ENCODE measurements at places on chromosomes 7 and 10.

DNA sequence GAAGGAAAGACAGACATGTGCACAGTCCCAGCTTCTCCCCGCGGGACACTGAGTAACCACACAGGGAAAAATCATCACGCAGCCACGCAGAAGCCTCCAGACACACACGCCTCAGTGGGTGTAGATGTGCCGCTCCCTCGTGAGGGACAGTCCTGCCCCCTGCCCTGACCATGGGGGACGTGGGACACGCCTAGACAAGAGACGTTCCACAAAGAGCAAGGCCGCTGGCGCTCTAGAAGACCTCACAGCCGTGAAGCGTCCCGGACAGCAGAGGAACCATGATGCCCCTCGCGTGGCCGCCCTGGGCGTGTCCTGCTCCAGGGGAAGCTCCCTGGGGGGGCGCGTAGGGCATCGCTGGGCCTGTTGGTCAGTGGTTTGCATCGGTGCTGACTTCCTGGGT is 210.8 kb downstream of the DNAJB6 start:
- DNase-seq = no peak

DNA sequence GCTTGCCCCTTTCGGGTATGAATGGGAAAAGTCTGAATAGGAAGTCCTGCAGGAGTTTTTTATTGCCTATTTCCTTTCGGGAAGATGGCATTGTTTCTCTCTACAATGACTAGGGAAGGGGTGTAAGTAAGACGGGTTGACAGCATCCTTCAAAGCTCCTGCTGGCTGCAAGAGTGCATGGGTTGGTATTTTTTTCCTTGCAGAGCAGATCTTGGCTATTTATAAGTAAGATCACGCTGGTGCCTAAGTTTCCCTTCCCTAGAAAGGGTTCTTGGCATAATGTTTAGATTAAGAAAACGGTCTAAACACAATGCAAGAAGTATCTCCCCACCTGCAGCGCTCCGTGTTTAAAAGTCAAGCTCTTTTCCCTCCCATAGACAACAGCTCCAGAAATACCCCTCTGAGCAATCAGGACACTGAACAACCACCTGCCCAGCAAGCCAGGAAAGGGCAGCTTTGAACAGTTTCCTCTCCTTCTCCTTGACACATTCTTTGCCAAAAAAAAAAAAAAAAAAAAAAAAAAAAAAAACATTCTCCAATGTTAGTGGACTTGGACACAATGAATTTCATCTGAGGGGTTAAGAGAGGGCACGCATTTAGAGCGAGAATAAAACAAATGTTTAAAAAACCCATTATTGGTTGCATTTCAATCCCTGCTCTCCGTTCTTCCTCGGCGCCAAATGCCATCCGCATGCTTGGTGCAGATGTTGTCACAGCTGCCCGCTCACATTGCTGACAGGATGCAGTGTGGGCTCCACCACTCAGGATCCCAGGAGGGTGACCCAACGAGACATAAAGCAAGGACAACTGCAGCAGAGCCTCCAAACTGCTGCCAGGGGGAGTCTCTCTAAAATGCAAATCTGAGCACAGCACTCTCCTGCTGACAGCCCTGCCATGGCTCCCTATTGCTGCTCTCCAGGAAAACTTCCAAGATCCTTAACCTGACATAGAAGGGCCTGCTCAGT is 427.4 kb upstream of the MGMT start:
- no peak for DNase-seq

- no peak for DNase-seq
These were observed 43.3 kb upstream of the SLC26A3 start for GRCh38 chr7:107846324-107846723.

DNA sequence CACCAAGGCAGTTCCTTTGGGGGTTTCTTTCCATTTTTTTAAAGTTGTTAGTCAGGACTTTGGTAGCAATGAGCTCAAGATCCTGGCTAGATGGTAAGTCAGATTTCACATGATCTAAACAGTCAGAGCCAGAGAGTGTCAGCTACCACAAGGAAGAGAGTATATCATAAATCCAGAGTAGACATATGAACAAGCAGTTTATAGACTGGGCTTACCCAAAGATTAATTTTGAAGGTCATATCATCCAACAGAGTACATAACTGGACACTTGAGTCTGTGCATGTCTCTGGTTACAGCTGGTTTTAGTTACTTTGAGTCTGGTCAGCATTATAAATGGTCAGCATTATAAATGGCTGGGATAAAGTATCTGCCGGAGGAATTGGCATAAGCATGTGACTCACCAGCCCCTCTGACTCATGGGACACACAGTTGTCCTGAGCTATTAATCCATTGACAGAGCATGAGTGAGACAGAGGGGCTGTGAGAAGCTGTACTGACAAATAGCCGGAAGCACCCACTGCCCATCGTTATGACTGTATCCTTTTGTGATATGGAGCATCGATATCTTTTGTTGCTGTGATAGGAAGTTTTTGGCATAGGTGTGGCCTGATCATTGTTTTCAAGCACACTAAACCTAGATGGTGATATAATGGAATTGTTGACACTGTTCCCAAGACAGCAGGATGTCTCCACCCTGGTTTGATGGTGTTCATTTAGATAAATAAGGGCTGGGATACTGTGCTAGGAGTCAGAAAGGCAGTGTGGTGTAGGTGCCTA is 19.3 kb downstream of the PPP1R3C start:
- no peak for DNase-seq

DNA sequence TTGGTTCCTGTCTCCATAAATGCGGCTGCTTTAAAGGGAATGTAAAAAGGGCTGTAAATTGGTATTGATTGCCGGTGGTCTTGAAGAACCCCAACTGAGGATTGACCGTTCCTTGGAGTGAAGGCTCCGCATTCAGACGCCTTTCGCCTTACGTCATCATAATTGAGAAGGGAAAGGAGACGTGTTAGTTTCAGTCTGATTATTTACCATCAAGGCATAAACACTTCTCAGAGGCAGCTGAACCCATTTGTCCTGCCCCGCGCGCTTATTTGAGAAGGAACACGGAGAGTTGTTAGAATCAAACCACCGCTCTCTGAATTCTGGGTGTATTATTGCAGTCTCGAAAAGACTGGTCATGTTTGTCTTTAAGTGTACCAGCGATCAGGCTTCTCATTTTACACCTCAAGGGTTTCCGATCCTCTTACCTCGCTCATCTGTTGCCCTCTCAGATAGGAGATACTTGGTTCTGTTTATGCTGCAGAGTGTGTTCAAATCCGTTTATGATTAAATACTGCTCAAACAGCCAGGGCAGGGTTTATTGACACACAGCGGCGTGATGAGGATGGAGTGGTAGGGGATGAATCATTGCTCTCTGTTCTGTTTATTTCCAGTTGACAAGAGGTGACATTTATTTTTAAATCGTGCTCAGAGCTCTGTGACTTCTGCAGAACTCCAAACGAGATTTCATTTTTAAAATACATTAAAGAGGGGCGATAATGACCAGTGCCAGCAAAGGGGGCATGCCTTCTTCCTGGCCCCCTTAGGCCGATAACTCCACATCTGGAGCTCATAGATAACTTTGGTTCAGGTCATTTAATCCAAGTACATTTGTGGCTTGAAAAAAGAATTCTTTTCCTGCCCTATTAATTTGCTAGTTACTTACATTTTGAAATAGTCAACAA is 30.4 kb downstream of the FOXK1 start:
- no peak for DNase-seq

GRCh38 chr7:38330039-38330438 is 56.6 kb upstream of the TARP start:
- no peak for DNase-seq

- DNase-seq = no peak
These were observed 59.1 kb downstream of the MALSU1 start for GRCh38 chr7:23358152-23358674.

- DNase-seq = no peak
These were observed 451.4 kb downstream of the SUGCT start for GRCh38 chr7:40586197-40586596.

DNA sequence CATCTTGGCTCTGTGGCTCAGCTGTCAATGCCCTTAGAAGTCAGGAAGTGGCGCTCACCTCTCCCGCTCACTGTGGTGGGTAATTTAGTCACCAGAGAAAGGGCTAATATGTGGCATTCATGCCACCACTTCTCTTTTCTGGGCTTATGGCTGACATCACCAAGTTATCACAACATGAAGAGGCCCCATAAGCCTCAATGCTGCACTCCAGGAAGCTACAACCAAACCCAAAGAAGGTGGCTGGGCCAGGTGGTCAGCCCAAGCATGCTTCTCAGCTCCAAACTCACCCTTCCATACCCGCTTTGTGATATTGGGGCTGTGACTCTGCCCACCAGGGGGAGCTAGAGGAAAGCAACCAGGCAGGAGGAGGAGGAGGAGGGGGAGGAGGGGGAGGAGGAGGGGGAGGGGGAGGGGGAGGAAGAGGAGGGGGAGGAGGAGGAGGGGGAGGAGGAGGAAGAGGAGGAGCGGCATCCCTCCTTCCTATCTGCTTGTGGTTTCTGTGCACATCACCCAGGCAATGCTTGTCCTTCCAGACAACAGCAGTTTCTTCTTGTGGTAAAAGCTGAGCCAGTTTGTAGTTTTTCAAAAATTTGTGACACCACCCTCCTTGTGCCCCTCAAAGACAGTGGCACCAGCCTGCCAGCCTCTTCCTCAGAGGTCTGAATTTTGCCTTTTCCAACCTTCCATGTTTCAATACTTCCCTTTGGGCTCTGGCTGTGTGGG is 42.1 kb downstream of the CYP26A1 start:
- DNase-seq = peak; percentile 76

GRCh38 chr10:102782673-102783551 is 39.2 kb downstream of the WBP1L start:
- no peak for DNase-seq

GRCh38 chr7:24325708-24326107 is 41.7 kb downstream of the NPY start:
- no peak for DNase-seq

Data from glutamatergic neuron (in vitro differentiated cells).